Stimulated activated CD4-positive, alpha-beta T cell treated with anti-CD3 and anti-CD28 coated beads, TNF-alpha, amount 100 ng/mL, for 24 hours (primary cell): ENCODE measurements at places on chromosomes 6 and 20.

DNA sequence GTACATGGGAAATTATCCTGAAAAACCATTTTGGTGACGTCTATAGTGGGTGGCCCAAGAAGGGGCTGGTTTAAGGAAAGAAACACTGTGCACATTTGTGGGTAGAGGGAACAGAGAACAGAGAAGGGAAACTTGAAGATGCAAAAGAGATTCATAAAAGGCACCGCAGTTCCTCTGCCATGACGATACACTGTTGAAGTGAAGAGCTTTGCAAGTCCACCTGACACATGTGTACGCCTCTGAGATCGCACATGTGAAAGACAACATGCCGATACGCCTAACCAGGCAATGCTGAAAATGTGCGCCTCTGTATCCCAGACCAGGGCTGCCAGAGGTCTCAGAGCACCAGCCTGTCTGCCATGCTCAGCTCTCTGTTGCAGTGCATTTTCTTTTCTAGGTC lies 180.9 kb downstream of the KIF16B start:
- no peak for DNase-seq

DNA sequence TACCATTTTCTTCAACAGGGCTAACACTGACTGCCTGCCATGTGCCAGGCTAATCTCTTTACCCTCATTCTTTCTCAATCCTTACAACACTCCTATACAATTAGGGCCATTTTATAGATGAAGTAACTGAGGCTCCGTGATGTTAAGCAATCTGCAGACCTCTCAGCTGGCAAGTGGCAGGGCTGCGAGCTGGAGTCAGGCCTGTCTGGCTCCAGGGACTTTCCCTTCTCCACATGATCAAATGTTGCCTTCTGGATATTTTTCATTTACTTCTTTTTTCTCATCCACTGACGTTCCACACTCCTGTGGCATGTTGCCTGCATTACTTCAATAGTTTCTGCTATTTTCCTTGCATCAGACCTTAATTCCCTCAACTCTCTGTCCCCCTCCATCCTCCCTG lies 55.2 kb upstream of the TAGAP start:
- DNase-seq: no peak

DNA sequence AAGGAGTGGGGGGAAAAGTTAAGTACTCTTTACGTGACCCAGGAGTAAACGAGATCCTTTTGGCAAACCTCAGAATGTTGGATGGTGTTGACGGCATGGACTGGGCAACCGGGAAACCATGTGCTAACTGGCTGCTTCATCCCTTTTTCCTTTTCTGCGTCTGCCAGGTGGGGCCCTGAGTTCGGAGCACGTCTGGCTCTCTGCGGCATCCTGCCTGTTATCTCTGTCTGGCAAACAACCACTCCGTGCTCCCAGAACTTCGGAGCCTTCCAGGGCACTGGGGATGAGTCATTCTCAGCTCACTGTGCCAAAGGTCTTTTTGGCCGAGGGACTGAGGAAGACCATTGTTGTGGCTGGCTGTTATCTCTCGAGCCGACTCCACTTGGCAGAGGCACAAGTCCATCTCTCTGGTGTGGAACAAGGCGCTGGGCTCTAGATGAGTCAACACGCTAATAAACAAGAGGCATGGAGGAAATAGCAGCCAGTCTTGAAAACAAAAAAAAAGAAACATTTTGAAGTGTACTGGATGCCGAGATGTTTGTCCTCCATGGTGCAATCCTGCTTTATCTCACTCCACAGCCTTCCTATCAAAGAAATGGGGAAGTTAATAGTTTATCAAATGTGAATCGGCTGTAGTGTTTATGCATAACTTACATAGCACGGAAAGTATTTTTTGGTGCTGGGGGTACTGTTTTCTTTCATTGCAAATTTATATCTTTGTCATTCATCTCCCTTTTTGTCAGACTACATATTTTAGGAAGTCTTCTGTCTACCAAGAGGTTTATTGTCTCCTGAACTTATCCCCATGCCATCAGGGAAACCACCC lies 64.6 kb upstream of the TXNDC5 start:
- DNase-seq: no peak

GRCh38 chr6:26452631-26453235 lies 5.0 kb upstream of the BTN2A1 start:
- DNase-seq: no peak

DNA sequence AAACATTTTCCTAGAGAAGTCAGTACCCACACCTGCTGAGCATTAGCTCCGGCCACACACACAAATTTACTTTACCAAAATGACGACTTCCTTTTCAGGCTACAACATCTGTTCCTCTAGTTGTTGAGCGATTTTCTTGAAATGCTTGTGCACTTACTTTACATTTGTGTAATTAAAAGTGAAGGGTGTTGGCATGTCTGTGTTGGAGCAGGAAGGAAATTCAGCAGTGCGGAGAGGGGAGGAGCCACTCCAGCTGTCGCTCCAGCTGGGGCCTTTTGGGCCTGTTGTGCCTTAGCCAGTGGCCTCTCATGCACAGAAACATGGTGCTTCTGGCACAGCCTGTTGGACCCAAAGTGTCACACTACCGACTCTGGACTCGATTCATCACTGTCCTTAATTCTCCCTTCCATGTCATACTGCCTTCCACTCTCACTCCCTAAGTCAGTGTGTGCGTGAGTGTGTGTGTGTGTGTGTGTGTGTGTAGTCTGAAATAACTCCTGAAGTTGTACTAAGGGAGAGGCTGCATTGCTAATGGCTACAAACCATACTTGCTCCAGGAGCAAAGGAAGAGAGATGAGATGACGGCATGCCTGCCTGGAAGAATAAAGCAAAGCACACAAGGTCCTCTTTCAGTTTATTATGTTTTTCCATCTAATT lies 191.8 kb upstream of the ARG1 start:
- DNase-seq: no peak

- DNase-seq: no peak
Measured at GRCh38 chr20:10490706-10491105, 55.6 kb downstream of the SLX4IP start.

GRCh38 chr6:107864226-107865127 lies 40.4 kb upstream of the SCML4 start:
- no peak for DNase-seq

- no peak for DNase-seq
Measured at GRCh38 chr20:53354314-53354713, 239.3 kb downstream of the ZNF217 start.

DNA sequence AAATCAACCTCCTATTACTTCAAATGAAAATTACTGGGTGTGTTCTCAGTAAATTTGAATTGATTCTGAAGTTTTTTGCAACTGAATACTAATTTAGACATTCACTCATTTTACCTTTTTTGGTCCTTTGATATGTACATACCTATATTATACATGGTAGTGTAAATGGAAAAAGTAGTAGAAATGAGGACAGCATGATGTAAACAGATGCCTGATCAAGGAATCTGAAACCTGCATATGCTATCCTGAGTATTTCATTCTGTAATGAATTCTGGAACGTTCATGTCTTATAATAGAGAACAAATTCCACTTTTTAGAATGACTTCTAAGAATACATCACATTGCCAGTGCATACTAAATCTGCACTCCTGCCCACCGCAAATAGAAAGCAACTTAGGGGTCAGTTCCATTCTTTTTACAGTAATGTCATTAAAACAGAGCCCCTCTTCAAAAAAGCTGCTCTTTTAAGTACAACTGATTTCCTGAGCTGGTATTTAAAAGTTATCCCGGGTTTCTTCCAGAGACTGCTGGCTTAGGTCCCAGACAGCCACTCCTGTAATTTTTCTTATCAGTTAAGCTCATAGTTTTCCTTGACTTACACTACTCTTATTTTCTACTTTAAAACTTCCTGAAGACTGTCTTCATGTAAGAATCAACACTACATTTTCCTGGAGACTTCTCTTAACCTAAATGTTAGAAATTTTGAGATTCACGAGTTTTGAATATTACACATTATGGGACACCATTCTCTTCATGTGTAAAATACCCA lies 48.4 kb downstream of the MAP3K7 start:
- no peak for DNase-seq

DNA sequence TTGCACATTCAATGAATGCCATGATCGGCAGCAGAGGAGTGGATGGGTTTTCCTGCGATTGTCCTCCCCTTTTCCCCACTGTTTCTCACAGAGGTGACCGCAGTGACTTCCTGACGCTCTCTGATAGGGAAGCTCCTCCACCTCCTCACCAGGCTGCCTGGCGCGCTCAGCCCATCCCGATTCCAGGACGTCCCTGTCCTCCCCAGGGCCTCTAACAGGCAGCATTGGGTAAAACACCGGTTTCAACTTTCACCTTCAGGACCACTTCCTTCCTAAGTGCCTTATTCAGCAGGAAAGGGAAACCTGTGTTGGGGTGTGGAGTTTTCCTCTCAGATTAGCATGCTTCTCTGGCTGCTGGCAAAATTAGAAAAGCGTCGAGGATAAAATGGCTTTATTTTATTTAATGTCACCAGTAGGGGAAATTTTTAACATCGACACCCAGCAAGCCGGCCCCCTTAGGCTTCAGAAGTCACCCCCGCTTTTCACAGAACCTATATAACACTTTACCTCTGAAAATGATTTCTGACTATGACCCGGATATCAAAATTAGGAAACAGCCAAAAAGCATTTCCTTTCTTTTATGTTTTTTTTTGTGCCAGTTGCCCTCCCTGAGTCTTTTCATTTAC lies 570.4 kb upstream of the GJE1 start:
- DNase-seq: no peak

- no peak for DNase-seq
Measured at GRCh38 chr20:61861054-61861841, 204.4 kb downstream of the TAF4 start.

DNA sequence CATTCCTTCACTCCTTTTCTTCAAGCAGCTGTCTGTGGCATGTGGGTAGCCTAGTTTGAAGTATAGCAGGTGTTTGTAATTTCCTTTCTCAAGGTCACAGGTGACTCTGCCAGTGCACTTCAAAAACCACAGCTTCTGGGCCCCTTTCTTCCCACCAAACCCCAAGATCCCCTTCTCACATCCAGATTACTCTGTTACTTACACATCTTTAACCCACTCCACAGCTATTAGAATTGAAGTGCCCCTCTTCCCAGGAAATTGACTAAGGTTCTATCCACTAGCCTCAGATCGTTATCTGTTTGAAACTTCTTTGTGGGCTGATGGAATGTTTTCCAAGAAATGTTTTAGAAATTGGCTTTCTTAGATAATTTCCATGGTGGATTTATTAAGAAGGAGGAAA lies 150.8 kb downstream of the AHI1 start:
- DNase-seq: no peak

- DNase-seq: no peak
Measured at GRCh38 chr6:108166664-108167448, 1.0 kb downstream of the NR2E1 start.

DNA sequence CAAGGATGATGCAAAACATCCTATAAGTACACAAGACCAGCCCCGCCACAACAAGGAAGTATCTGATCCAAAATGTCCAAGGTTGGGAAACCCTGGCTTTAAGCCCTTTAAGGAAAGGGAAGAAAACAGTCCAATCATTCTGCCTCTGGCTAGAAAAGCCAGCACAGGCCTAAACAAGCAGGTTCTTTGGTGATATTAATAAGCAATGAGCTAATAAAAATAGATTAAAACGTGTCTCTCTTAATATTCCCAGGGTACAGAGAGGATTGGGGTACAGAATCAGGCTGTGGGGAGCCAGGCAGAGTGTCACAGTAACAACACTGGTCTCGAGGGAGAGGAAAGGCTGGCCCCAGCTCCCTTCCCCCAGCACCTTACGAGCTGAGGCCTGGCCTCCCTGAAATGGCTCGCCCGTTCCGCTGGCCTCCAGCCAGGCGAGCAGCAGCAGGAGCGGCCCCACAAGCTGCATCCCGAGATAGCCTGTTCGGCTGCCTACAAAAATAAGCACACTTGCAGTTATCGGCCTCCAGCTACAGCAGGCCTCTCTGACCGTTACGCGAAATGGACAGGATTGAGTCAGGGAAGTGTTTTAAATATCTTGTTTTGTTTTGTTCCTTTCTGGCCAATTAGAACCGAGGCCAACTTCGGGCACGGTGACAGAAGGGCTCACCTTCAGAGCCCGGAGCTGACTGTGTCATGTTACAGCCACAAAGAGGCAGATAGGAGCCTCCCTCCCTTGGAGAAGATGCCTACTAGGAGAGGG lies 4.0 kb upstream of the ZMYND8 start:
- DNase-seq: no peak

DNA sequence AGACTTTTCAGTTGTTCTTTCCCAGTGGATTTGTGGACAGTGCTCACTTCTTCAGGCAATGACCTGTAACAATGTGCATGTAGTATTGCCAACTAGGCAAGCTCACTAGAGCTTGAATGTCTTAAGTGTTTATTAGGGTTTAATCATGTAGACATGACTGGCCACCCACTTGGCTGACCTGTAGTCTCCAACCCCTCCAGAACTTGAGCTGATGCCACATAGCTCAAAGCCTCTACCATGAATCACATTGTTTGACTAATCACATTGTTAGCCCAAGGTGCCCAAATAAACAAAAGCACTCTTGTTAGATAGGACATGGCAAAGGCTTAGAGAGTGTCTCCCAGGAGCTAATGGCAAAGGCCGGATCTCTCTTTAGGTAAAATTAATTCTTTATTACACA lies 272.7 kb downstream of the GRIK2 start:
- no peak for DNase-seq

DNA sequence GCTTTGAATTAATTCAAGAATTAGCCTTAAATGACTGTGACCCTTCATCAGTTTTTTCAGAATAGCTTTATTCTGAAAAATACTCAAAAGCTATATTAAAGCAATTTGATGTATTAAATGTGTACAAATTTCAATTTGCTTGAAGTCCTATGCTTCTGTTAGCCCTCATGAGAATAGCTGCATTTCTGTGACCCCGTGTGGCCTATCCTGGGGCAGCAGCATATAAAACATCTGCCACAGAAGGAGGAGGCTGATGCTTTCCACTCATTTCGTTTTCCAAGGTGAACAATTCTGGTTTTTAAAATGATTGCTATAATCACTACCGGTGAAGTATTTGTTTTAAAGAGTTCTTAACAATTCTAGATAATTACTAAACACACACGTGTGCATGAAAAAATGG lies 360.3 kb downstream of the BTBD9 start:
- no peak for DNase-seq

- no peak for DNase-seq
Measured at GRCh38 chr6:139296927-139297326, 5.1 kb upstream of the TXLNB start.

GRCh38 chr20:58306421-58307261 lies 2.9 kb upstream of the RAB22A start:
- peak; percentile 43 for DNase-seq
